ENCODE measurements at places on chromosomes 4 and X. TPM values are rescaled to one million over a fixed set of nuclear protein-coding genes. Genes with fewer than 3 reads are reported as not detected.

GRCh38 chr4:180617196-180617595 lies 1626.0 kb upstream of the TENM3 start:
- no peak for DNase-seq

- DNase-seq: no peak
Observed at GRCh38 chr4:24921491-24921890, 8.6 kb upstream of the CCDC149 start.

DNA sequence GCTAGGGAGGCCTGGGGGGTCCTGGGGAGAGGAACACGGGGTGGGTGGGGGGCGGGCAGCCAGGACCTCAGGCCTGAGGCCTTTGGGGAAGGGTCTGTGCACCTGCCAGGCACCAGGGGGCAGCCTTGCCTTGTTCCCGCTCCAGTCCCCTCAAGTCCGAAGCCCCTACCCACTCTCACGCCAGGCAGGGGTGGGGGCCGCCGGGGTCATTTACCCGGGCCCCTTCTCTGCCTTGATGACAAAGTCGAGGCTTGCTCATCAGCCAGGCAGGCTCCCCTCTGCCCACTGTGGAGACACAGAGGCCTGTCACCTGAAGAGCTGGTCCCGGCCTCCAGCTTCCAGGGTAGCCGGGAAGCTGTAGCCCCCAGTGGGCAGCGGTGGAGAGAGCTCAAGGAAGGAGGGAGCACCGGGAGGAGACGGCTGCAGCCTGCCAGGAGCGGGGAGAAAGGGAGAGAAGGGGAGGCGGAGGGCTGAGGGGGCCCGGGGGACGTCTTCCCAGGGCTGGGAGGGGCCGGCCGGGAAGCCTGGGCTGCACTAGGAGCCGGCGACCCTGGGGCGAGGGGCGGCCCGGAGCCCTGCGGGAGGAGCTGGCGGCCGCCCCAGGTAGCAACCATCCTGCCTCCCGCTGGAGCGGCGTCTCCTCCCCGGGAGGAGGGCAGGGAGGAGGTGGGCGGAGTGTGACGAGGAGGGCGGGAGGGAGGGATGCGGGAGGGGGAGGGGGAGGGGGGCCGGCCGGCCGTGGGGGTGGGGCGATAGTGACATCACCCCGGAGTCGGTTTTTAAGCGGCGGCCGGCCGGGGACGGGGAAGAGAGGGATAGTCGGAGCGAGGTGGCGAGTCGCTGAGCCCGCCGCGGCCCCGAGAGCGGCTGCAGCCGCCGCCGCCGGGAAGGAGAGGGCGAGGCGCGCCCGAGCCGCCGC lies at the start of gene SLC6A8:
Gene SLC6A8, plus strand, starts transcription at position 806 of the 919 bp plus-strand sequence. CDS start 649 bp downstream, outside the sequence.
- DNase-seq: peak; percentile 60

DNA sequence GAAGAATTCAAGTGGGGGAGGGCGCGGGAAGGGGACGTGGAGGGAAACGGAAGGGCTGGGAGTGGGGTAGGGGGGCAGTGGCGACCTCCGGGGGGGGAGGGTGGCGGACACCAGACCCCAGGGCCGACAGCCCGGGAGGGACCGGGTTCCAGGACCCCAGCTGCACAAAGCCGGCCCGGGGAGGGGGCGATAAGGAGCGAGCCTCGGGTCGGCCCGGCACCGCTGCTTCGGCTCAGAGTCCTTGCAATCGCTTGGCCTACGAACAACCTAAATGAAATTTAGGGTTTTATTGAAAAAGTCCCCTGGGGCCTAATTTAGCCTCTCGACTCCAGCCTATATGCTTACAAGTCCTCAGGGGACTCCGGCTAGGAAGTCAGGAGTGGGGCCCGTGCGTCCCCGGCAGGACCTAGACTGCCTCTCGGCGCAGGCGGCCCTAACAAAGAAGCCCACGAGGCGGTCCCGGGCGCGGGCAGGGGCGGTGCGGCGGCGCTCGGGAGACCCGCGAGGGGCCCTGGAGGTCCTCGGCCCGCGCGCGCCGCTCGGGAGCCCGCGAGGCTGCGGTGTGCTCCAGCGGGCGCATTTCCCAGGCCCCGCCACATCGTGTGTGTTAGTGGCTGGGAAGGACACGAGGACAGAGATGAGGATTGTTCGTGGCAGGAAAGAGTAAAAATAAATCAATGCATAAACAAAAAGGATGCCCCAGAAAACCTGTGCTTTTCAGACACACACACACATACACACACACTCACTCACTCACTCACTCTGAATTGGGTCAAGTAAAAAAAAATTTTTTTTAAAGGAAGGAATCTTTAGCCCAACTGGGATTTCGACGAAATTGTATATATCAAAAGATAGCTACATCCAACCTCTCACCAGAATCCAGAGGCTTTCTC lies 70.0 kb downstream of the MGST2 start:
- no peak for DNase-seq

GRCh38 chrX:69055193-69055592 lies 110.1 kb downstream of the PJA1 start:
- no peak for DNase-seq

- DNase-seq: no peak
Observed at GRCh38 chrX:132041015-132041414, 17.9 kb downstream of the STK26 start.

- DNase-seq: no peak
Observed at GRCh38 chr4:48247142-48247877, 22.3 kb downstream of the TEC start.

DNA sequence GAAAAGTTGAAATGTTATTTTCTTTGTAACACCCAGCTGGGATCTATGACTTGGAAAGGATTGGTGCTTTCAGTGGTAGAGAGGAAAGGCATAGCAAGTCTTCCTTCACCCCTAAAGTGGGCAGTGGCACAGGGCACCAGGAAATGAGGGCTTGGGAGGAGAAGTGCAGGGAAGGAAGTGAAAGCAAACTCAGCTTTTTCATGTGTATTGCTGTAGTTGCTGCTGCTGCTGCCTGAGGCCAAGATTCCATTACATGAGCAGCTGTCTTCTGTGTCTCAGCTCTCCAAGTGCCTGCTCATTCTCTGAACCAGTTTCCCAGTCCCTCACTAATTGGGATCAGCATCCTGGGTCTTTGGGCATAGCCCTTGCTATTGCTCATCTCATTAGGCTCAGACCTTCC lies 2.6 kb downstream of the HCCS start:
- DNase-seq: no peak

DNA sequence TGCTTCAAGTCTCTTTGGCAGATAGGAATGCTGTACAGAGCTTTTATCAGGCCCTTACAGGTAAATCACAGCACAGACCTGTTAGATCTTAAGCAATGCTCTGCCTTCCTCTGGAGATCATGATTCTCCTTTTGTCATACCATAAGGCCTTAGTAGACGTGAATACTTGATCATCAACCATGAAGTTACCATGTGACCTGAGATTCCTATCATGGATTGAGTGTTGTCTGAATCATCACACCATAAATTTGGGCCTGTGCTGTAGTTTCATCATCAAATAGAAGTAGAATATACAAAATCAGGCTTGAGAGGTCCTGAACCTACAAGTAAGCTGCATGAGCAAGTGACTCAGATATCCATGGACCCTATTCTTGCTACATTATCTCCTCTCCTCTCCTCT lies 466.8 kb upstream of the INTU start:
- no peak for DNase-seq

DNA sequence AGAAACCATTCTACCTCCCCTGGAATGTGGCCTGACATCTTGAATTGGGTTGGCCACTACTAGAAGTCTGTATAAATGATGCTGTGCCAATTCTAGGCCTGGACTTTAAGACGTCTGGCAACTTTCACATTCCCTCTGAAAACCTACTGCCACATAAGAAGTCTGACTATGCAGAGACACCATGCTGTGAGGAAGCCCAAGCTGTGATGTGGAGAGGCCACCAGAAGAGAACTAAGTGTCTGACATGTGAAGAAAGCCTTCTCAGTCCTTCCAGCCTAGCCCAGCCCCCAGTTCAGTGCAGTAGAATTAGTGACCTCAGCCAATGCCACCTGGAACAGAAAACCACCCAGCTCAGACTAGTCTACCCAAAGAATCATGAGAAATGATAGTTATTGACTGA lies 24.2 kb upstream of the FAM9C start:
- no peak for DNase-seq

GRCh38 chr4:1806223-1806564 lies 13.1 kb downstream of the FGFR3 start:
- DNase-seq: no peak

DNA sequence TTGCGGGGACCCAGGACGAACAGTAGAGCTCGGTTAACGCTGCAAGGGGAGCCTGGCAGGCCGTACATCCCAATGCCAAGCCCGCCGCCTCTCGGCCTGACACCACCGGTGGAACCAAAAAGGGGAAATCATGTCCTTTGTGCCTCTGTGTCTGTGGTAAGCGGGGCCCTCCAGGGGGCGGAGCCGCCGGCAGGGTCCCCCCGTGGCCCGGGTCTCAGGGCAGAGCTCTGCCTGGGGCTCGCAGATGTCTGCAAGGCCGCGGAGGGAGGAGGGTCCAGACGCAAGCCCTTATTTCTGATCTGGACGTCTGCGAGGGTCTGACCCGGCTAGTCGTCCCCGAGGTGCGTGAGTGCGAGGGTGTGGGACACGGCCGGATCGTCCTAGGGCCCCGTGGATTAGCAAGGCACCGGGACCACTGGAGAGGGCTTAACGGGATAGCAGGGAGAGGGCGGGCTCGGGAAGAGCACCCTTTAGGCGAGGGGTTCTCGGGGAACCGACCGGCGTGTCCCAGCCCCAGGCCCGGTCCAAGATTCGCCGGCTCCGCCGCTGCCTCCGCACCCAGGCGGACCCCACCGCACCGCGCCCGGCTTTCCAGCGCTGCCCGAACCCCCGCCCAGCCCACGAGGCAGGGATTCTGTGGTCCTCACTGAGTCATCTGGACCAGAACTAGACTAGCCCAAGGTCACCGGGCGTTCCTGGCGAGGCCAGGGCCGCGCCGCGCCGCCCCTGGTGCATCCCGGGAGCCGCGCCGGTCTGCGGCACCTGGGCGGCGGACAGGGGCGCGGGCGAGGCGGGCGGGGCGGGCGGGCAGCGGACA lies 863 bp upstream of the FAM193A start:
- peak; percentile 35 for DNase-seq

DNA sequence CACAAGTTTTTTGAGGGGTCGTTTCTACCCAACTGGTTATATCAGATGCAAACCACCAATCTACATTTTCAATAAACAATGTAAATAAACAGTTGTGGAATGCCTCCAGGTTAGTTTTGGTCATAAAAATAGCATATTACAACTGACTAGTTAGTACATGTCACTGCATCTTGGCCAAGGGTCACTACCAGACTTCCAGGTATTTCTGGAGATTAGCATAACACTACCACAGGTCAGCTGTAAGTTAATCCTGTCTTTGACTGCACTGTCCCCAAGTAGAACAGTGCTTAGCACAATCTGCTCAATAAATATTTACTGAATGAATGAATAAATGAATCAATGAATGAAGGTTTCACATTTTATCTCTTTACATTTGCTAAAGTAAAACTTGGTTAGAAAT lies 64.4 kb downstream of the TBC1D19 start:
- DNase-seq: no peak

DNA sequence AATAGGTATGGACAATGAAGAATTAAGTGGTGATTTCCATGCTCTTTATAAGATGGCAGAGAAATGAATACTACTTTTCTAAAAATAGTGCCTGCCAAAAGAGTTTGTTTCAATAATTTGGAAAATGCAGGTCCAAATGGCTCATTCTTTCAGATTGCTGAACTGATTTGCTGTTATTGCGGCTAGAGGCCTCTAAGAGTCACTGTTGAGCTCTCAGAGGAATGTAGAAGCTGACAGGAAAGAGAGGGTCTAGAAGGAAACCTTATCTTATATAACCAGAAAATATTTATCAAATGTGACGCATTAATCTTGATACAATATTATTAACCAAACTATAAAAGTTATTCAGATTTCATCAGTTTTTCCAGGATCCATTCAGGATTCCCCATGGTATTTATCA lies 65.7 kb upstream of the PAGE1 start:
- no peak for DNase-seq

DNA sequence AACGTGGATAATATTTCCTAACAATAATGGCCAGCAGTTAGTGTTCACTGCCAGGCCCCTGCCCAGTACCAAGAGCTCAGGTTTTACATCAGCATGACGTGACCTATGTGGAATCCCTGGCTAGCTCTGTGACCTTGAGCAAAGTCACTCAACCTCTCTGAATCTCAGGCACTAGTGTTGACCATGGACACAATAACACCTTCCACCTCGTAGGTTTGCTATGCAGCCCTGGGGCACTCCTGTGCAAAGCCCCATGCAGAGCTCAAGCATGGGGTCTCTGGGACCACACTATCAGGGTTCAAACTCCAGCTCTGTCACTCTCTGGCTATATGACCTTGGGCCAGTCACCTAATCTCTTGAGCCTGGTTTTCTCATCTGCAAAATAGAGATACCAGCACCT lies 38.7 kb upstream of the MSX1 start:
- no peak for DNase-seq

GRCh38 chr4:53635697-53636483 lies 44.6 kb upstream of the LNX1 start:
- DNase-seq: no peak

DNA sequence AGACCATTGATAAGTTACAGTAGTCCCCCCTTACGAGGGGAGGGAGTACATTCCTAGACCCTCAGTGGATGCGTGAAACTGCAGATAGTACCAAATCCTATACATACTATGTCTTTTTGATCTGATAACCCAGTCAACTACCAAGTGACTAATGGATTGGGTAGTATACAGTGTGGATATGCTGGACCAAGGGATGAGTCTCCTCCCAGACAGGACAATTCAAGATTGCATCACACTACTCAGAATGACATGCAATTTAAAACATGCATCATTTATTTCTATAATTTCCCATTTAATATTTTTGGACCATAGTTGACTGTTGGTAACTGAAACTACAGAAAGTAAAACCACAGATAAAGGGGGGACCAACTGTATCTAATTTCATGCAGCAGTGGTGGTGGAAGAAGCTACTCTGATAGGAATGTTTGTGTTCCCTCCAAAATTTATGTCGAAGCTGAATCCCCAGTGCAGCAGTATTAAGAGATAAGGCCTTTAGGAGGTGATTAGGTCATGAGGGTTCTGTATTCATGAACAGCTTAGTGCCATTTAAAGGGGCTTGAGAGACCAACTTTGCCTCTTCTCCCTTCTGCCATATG lies 11.9 kb downstream of the HADH start:
- DNase-seq: no peak

GRCh38 chrX:123728016-123728415 lies 4.8 kb downstream of the THOC2 start:
- DNase-seq: no peak

- no peak for DNase-seq
Observed at GRCh38 chrX:4690521-4690920, 977.1 kb upstream of the PRKX start.

DNA sequence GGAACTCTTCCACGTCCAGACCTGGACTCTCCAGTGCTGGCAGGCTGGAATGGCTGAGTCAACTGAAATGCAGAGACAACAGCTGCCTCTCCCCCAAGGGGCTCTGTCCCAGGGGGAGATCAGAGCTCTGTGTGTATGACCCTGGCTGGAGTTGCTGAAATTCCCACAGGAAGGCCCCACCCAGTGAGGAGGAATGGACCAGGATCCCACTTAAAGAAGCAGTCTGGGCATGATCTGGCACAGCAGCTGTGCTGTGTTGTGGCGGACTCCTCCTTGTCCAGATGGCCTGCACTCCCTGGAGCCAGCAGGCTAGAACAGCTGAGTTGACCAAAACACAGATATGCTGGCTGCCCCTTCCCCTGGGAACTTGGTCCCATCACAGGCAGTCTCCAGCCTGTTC lies 25.4 kb downstream of the C4orf17 start:
- DNase-seq: no peak

MND1 gene
- 35.1 TPM for total RNA-seq

TRPC3 gene
- total RNA-seq: 3.3 TPM

HS6ST2 gene
- total RNA-seq: not detected

FAM133A gene
- total RNA-seq: 0.03 TPM

MXRA5 gene
- total RNA-seq: 0.22 TPM

GAB1 gene
- 2.3 TPM for total RNA-seq

PARM1 gene
- total RNA-seq: not detected

DRP2 gene
- not detected for total RNA-seq

TMEM271 gene
- not detected for total RNA-seq

FOXR2 gene
- not detected for total RNA-seq

RTL3 gene
- total RNA-seq: 2.7 TPM
